ENCODE measurements at places on chromosomes 5 and 9. TPM values are rescaled to one million over a fixed set of nuclear protein-coding genes. Genes with fewer than 3 reads are reported as not detected.
A peak's percentile ranks its signal among the peaks of the same experiment; 100 is the strongest.

DNA sequence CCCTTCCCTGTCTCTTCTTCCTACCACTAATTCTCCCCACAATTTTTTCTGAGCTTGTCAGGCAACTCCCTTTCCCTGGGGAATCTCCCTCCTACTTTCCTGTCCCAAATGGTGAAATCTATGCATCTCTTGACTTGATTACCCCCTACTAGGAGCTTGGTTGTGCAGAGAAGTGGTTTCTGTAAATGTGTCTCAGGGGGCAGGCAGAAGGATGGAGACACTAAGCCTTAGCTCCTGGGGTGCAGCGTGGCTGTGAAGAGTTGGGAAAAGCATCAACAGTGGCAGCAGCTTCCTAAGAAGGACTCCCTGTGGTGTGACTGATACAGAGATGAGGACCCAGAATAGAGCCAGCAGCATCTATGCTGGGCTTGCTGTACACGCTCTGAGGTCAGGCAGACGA, 62.3 kb downstream of the NRG2 start:
- DNase-seq: no peak

MLANA gene
- total RNA-seq: not detected

OR1Q1 gene
- total RNA-seq: not detected

THBS4 gene
- under 0.01 TPM for total RNA-seq

GRCh38 chr9:15370466-15371447, 51.9 kb upstream of the SNAPC3 start:
- peak; percentile 20 for DNase-seq

GRCh38 chr5:177366528-177367322, 9.0 kb downstream of the RGS14 start:
- peak; percentile 77 for DNase-seq

GRCh38 chr9:6692433-6692832, 46.9 kb upstream of the GLDC start:
- no peak for DNase-seq

GRCh38 chr9:110049699-110050450, 158.1 kb downstream of the C9orf152 start:
- DNase-seq: peak; percentile 42

DNA sequence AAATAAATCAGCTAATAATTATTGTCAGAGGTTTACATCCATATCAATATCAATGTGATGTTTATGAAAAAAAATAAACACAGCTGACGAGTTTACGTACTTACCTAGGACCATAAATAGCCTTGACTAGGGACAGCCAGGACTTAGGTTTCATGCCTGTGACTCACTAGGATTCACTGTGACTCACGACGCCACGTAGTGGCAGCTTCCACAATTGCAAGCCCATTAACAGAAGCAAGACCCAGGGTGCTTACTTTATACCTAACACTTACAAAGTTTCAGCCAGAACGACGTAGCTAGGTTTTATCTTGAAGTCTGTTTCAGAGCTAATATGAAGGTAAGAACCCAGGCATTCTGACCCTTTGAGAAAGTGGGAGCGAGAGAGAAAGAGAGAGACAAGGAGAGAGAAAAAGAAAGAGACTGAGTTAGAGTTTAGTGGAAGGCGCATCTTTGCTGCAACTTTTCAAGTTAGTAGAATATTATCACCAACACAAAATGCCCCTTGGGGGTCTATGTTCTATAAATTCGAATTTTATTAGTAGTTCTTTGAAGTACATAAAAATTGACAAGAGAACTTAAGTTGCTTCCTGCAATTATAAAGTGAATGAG, 191.2 kb downstream of the GNA14 start:
- peak; percentile 87 for DNase-seq

All from fibroblast of villous mesenchyme (primary cell).